ENCODE measurements at places on chromosomes 4 and X.

DNA sequence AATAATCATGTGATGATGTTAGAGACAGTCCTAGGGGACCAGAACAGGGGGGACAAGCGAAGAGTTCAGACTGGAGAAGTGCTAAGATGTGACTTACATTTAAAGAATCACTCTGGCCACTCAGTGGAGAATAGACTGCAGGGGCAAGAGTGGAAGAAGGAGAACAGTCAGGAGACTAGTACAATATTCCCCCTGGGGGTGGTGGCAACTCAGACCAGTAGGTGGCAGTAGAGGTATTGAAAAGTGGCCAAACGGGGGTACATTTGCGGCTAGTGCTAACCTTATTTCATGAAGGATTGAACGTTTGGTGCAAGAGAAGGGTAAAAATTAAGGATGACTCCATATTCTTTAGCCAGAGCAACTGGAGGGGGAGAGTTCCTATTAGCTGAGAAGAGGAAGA is 2.7 kb upstream of the BMX start:
- peak; percentile 40 for DNase-seq

GRCh38 chrX:136725441-136726104 is 55.2 kb downstream of the ARHGEF6 start:
- no peak for DNase-seq

DNA sequence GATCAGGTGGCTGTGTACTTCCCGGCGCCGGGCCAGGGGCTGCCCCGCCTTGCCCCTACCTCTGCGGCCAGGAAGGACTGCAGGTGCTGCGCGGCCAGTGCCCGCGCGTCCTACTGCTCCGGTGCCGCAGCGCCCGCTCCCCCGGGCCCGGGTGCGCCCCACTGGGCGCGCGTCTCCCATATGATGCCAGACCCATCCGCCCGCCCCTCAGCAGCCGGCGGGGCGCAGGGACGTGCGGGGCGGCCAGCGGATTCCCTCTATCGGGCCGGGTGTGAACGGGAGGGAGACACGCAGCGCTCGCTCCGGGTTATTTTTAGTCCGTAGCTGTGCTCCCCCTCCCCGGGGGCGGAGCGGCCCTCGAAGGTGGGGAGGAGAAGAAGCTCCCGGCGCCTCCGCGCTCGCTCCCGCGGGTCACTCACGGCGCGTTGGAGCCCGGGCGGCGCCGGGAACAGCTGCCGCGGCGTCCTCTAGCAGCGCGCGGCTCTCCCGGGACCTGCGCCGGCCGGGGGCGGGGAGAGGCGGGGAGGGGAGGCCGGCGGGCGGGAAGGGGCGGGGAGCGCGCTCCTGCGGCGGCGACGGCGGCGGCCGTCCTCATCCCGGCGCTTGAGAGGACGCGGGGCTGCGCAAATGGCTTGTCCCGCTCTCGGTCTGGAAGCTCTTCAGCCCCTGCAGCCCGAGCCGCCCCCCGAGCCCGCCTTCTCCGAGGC is 103.6 kb downstream of the UCHL1 start:
- DNase-seq = no peak

DNA sequence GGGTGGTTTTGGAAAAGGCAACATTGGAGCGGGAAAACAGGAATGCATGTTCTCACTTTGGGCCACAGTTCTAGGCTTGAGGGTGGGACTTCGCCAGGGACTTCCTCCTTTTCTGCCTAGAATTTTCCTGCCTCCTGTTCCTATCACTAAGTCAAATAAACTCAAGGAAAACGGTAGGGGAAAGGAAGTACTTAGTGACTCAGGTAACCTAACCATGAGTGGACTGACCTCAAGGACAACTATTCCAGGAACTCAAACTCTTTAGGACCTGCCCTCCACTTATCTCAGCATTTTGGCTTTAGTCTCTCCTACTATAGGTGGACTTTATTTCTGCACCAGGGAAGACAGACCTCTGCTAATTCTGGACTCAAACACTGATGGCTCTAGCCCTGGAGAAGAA is 281.7 kb downstream of the ZNF674 start:
- no peak for DNase-seq

DNA sequence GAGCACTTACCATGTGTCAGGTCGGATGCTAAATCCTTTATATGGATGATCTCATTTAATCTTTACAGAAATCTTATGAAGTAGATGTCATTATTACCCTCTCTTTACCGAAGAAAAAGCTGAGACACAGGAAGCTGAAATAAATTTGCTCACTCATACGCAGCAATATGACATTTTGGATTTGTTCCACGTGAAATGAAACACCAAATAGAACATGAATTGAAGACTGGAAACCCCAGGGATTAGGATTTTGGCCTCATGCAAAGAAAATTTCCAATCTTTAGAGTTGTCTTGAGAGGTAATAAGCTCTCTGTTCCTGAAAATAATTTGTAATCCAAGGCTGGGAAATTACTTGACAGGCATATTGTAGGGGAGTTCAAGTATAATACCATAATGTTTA is 354.4 kb upstream of the CLNK start:
- DNase-seq = no peak

GRCh38 chrX:80174925-80175574 is 160.5 kb downstream of the TBX22 start:
- DNase-seq = no peak

DNA sequence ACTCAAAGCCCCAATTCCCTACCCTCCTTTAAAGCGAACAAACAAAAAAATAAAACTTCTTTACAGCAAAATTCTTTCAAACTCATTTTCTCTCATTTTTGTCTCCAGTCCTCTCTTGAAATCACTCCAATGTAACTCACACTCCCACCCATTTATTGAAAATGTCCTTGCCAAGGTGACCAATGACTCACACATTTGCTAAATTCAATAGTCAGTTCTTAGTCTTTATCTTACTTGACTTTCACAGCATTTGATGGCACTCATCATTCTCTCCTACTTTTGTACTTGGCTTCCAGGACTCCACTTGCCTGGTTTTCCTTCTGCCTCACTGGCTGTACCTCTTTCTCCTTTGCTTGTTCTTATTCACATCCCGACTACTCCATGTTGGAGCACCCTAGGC is 19.9 kb downstream of the CC2D2A start:
- no peak for DNase-seq

DNA sequence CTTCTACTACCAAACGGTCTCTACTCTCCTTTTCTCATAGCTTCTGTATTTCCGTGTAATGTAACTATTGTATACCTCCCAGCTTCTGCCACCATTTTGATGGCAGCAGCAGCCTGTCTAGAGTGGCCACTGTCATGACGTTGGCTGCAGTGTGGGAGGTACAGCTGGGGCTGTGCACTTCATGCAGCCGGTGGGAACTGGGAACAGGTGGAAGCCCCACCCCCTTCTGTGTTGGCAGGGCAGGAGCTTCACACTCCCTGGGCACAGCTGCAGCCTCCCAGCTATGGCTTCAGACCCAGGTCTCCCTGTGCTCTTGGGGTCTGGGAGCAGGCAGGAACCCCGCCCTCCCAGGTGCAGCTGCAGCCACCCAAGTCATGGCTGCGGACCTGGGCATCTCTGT is 49.8 kb upstream of the SEC24B start:
- no peak for DNase-seq

GRCh38 chr4:54100595-54101189 is 729 bp downstream of the GSX2 start:
- no peak for DNase-seq

GRCh38 chr4:139643042-139643895 is 22.4 kb upstream of the MGST2 start:
- no peak for DNase-seq

DNA sequence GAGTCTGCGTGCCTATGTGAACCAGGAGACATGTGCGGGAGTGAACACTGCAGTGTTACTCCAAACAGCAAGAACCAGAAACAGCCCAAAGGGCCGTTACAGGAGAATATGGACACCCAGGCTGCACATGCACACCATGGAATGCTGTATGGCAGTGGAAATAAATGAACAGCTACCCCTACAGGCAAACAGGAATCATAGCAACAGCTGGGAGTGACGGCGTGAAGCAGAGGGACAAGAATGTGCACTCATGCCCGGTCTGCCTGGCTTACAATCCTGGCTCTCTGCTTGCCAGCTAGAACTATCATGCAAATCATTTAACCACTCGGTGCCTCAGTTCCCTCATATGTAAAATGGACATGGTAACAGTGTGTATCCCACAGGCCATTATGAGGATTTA is 16.6 kb downstream of the GPKOW start:
- DNase-seq = peak; percentile 34

GRCh38 chr4:106104276-106104675 is 209.0 kb downstream of the NPNT start:
- DNase-seq = no peak

- no peak for DNase-seq
Observed at GRCh38 chrX:80808881-80809411, 731 bp downstream of the BRWD3 start.

DNA sequence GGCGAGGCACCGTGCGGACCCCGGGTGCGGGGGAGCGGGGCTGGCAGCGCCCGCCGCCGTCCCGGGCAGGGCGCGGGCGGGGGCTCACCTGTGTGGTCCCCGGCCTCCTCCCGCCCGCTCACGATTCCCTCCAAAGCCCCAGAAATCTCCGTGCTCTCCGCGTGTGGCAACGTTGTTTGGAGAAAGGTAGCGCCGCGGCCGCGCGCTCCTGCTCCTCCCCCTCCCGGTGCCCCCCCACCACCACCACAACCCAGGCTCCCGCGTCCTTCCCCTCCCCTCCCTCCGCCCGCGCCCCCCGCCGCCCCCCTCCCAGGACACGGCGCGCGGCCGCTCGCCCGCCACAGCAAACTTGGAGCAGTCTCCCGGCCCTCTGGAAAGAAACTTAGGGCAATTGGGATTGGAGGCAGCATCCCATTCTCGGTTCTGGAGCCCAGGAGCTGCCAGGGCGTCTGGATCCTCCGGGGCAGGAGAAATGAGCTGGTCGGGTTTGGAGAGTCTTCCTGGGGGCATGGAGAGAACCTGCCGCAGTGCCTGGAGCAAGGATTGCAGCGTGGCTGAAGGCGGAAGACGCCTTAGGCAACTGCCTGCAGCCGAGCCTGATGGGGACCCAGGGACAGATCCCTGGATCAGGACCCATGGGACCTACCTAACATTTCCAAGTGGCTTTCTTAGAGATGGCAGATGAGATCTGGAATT is 855 bp downstream of the KLF3 start:
- DNase-seq = no peak

GRCh38 chrX:130057209-130057608 is 53.1 kb downstream of the ELF4 start:
- no peak for DNase-seq

DNA sequence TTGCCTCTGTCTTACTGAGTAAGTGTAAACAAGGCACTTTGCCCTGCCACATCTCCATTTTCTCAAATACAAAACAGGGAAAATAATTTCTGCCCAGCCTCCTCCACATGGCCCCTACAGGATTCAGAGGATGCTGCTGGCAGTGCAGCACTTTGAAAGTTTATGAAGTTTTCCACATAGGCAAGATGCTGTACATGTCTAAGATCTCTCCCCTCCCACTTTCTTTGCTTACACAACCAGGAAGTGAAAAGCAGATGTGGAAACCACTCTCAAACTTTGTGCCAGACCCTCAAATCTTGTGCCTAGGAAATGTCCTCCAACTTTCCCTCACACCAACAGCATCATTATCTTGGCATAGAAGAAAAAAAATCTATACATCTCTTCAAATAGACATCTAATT is 257.0 kb upstream of the LDB2 start:
- DNase-seq = no peak

DNA sequence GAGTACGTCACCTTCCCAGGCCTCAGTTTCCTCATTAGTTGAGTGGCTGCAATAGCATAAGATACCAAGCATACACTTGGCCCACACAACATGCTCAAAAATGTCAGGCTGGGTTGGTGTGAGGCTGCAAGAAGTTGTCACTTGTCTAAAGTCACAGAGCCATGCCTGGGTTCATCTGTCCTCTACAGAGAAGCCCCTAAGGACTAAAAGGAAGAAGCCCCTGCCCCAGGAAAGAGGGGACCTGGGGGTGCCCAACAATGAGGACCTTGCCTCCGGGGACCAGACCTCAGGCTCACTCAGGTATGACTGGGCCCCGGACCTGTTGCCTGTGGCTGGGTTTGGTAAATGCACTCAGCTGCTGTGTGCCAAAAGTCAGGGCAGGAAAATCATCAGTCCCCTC is 82.7 kb downstream of the CRMP1 start:
- DNase-seq = no peak

DNA sequence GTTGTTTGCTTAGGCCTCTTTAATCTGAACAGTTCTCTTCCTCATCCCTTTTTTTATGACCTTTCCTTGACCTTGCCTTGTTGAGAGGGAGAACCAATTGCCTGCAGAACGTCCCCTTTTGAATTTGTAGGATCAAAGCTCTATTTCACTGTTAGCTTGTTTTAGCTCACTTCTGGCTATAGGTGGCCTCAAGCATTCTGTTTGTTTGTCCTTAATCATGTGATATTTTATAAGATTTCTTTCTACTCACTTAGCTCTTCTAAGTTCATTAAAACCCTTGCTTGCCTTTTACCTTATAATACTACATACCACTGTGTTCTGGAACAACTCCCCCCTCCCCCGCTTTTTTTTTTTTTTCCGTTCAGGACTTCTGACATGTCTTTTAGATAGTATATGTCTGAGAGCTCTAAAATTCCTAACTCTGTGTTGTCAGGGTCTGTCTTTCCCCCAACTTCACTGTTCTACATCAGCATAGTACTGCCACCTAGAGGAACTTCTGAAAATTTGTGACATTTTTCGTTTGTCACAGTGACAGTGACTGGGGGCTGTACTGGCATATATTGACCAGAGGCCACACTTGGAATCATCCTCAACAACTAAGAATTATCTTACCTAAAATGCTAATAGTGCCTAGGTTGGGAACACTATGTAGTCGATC is 128.5 kb downstream of the LARP7 start:
- DNase-seq = no peak

GRCh38 chrX:44183329-44183728 is 160.1 kb downstream of the EFHC2 start:
- DNase-seq = no peak

- DNase-seq = no peak
Observed at GRCh38 chrX:39203427-39203826, 402.2 kb downstream of the MID1IP1 start.

GRCh38 chr4:151835467-151835866 is 74.7 kb upstream of the GATB start:
- DNase-seq = no peak

- no peak for DNase-seq
Observed at GRCh38 chr4:156475322-156475721, 496.3 kb downstream of the PDGFC start.

GRCh38 chrX:153537080-153537479 is 19.6 kb downstream of the ATP2B3 start:
- no peak for DNase-seq

- no peak for DNase-seq
Observed at GRCh38 chr4:6633091-6633906, 7.2 kb upstream of the MRFAP1 start.

DNA sequence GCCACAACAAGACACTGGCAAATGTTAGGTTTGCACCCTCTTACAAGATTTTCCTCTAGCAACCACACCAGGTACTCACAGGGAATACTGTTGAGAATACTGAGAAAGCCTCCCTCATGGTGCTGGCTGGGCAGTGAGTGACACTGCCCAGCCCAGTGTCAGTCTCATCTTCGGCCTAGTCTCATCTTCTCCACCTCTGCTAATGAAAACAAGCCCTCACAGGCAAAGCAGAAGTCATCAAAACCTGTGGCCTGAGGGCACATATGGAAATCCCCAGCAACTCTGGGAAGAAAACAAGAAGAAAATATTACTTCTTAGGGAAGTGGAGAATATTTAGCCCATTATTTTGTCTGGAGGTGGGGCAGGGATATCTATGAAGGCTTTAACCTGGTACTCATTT is 7.9 kb upstream of the ADAM29 start:
- DNase-seq = no peak
